ENCODE measurements at places on chromosomes 5 and 9. TPM values are rescaled to one million over a fixed set of nuclear protein-coding genes. Genes with fewer than 3 reads are reported as not detected.

Gene HSD17B3
- total RNA-seq: not detected

Gene FRMPD1
- not detected for total RNA-seq

GRCh38 chr5:56154732-56155484 is 78.2 kb downstream of the ANKRD55 start:
- H3K4me3 ChIP-seq: no peak overlapping the region
- H3K36me3 ChIP-seq: no peaks in the 10 kb centered on the region
- H3K27me3 ChIP-seq: no peaks in the 10 kb centered on the region
- H3K27ac ChIP-seq: no peak overlapping the region
- DNase-seq: no peak

DNA sequence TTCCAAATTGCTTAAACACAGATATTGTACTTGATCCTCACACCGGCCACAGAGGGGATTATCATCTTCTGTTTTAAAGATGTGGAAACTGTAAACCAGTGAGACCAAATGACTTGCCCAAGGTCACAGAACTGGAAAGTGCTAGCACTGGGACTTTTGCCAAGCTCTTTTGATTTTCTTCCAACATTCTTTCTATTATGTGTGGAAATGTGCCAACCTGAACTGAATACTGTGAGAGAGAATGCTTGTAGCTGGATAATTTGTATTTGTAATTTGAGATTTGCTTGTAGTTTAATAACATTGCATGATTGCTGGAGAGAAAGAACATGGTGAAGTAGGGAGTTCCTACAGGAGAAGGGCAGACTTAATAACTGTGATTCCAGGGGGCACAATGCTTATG is 977.9 kb upstream of the NUDT12 start:
- H3K4me1 ChIP-seq: peaks cover 17% of the 10 kb centered on the region
- H3K36me3 ChIP-seq: no peaks in the 10 kb centered on the region
- H3K27ac ChIP-seq: peak overlapping the region; percentile 67

DNA sequence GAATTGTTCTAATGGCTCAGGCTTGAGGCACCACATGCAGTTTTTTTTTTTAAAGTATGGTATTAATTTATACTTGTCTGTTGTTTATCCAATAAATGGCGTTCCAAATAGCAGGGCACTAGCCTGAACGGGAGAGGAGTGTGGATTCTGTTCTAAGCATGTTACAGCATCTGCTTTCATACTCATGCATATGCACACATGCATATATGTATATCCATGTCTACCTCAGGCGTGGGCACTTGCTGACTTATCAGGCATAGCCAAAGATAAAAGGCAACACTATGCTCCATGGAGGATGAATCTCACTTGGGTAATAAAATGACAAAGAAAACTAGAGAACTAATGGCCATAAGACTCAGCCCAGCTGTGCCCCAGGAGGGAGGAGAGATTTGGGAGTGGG is 393.8 kb downstream of the GADD45G start:
- no peak overlapping the region for H3K4me3 ChIP-seq
- no peaks in the 10 kb centered on the region for H3K27me3 ChIP-seq
- DNase-seq: no peak
- no peaks in the 10 kb centered on the region for H3K36me3 ChIP-seq
- peaks cover 46% of the 10 kb centered on the region for H3K4me1 ChIP-seq
- no peak overlapping the region for H3K27ac ChIP-seq

- no peaks in the 10 kb centered on the region for H3K27me3 ChIP-seq
- peaks cover 40% of the 10 kb centered on the region for H3K4me1 ChIP-seq
- H3K36me3 ChIP-seq: no peaks in the 10 kb centered on the region
- DNase-seq: no peak
- H3K4me3 ChIP-seq: peak overlapping the region; percentile 6
- H3K27ac ChIP-seq: peak overlapping the region; percentile 92
Observed at GRCh38 chr9:618478-618877, 223.0 kb upstream of the DMRT1 start.

Gene PAEP
- total RNA-seq: not detected

GRCh38 chr5:109706095-109706494 is 16.4 kb downstream of the MAN2A1 start:
- peaks cover 41% of the 10 kb centered on the region for H3K4me1 ChIP-seq
- H3K4me3 ChIP-seq: no peak overlapping the region
- no peaks in the 10 kb centered on the region for H3K27me3 ChIP-seq
- no peak for DNase-seq
- peaks cover 2% of the 10 kb centered on the region for H3K36me3 ChIP-seq

Gene ZNF366
- not detected for total RNA-seq

GRCh38 chr5:126718236-126718868 is 58.6 kb upstream of the LMNB1 start:
- H3K36me3 ChIP-seq: no peaks in the 10 kb centered on the region
- H3K27ac ChIP-seq: no peak overlapping the region
- DNase-seq: no peak
- peaks cover 12% of the 10 kb centered on the region for H3K4me1 ChIP-seq

Gene HSPB3
- 0.37 TPM for total RNA-seq

DNA sequence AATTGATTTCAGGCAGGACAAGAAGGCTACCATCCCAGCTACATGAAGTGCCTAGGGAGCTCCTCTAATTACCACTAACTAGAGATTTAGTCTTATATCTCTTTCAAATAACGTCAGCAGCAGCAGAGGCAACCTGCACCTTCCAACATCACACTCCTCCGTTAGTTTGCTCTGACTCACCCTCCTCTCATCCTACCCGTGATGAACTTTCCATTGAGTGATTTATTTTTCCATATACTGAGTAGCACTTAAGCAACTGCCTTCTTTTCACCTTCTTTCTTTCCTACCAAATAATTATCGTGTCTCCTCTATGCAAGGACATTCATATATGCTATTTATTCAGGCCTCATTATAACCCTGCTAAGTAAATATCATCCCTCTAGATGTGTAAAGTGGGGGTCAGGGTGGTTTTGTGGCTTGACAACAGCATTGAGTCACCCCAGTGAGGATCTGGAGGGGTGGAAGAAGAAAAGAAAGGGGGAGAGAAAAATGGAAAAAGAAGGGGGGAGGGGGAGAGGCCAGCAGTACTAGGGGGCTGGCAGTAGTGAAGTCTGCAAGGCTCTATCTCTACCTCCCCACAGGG is 64.6 kb upstream of the CAST start:
- peaks cover 2% of the 10 kb centered on the region for H3K4me1 ChIP-seq
- no peak overlapping the region for H3K27ac ChIP-seq
- H3K36me3 ChIP-seq: no peaks in the 10 kb centered on the region
- DNase-seq: no peak
- H3K4me3 ChIP-seq: no peak overlapping the region
- H3K27me3 ChIP-seq: peaks cover 7% of the 10 kb centered on the region

- H3K4me1 ChIP-seq: peaks cover 6% of the 10 kb centered on the region
- H3K27ac ChIP-seq: no peak overlapping the region
- no peaks in the 10 kb centered on the region for H3K36me3 ChIP-seq
- no peaks in the 10 kb centered on the region for H3K27me3 ChIP-seq
- DNase-seq: no peak
- no peak overlapping the region for H3K4me3 ChIP-seq
Observed at GRCh38 chr5:60649288-60649917, 50.6 kb downstream of the DEPDC1B start.

DNA sequence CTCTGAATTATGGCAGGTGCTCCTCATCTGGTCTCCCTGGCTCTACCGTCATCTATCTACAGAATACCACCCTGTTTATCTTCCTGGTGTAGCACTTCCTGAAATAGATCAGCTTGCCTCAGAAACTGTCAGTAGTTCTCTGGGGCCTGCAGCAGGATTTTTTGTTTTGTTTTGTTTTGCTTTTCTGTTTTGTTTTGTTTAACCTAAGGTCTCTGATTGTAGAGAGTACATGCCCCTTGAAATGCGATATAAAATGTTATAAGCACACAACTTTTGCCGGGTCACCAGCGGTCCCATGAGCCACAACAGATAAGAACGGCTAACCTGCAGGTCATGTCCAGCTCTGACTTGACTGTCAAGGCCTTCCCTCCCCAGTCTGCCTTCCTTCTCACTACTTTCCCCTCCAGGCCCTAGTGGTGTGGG is 26.6 kb upstream of the CREBRF start:
- H3K4me1 ChIP-seq: peaks cover 3% of the 10 kb centered on the region
- H3K27me3 ChIP-seq: no peaks in the 10 kb centered on the region
- H3K27ac ChIP-seq: no peak overlapping the region
- no peak for DNase-seq

Gene ACTBL2
- 0.10 TPM for total RNA-seq

Gene NCBP1
- total RNA-seq: 32.7 TPM

Gene GDNF
- 0.69 TPM for total RNA-seq

Gene LHX3
- total RNA-seq: not detected

DNA sequence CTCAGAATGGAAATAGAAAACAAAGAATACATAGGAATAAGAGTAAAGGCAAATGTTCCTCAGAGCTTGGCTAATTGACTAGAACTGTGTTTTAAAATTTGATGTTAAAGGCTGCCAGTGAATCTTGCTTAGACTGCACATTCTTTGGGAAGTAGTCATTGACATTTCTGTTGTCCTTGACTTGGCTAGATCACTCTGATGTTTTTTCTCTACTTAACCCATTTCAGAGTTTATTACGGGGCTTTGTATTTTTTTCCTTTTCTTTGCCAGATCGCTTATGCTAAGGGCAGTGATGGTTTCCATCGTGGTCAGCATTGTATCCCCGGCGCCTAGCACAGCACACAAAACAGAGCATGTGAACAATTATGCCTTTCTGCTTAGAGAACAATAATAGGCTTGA is 1126.7 kb upstream of the CDH9 start:
- no peak overlapping the region for H3K4me3 ChIP-seq
- H3K27ac ChIP-seq: no peak overlapping the region
- H3K36me3 ChIP-seq: no peaks in the 10 kb centered on the region
- H3K4me1 ChIP-seq: peaks cover 3% of the 10 kb centered on the region
- H3K27me3 ChIP-seq: no peaks in the 10 kb centered on the region

DNA sequence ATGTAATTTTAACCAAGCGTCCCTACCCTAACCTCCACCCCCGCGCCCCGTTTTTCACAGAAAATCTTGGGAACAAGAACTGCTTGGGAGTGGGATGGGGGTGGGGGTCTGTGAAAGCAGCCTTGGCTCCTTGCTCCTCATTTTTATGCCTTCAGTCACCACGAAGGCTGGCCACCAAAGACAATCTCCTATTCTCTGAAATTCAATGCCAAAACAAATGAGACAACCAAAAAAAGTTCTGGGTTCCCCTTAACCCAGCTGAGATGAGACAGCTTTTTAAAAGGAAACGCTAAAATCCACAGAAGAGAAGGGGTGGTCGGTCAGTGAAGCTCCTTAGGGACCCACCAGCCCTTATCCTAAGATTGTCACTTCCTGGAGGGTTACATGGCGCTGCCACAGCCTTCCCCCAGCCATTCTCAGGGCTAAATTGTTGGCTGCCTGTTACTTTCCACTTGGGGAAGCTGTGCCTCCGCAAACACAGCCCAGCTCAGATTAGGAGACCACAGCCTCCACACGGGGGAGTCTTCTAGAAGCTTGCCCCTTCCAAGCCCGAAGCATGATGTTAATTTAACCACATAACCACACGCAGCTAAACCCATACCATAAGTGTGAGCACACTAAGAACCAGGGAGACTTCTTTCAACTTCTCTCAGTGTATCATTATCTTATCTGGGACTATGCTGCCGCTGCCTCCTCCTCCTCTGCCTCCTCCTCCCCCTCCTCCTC is 136.3 kb downstream of the FOXD1 start:
- peak overlapping the region; percentile 97 for H3K27ac ChIP-seq
- H3K4me1 ChIP-seq: peaks cover 53% of the 10 kb centered on the region
- no peaks in the 10 kb centered on the region for H3K36me3 ChIP-seq
- no peaks in the 10 kb centered on the region for H3K27me3 ChIP-seq

Gene BTNL8
- not detected for total RNA-seq

DNA sequence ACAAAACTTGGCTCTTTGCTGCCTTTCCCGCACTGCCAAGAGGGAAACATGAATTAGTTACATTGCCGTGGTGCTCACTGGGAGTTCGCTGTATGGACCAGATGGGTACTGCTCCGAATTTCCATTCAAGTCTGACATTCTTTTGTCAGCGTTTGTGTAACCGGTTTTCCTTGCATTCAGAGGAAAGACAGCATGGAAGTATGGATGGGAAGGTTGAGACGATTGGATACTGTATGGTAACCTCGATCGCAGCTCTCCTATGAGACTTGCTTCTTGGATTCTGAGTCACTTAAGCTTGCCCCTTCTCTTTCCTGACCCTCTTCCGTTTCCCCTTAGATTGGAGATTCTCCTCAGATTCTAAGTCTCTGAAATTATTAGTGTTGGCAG is 625 bp upstream of the UBLCP1 start:
- H3K4me1 ChIP-seq: peaks cover 19% of the 10 kb centered on the region
- no peak for DNase-seq
- no peaks in the 10 kb centered on the region for H3K36me3 ChIP-seq
- peaks cover 8% of the 10 kb centered on the region for H3K27me3 ChIP-seq

DNA sequence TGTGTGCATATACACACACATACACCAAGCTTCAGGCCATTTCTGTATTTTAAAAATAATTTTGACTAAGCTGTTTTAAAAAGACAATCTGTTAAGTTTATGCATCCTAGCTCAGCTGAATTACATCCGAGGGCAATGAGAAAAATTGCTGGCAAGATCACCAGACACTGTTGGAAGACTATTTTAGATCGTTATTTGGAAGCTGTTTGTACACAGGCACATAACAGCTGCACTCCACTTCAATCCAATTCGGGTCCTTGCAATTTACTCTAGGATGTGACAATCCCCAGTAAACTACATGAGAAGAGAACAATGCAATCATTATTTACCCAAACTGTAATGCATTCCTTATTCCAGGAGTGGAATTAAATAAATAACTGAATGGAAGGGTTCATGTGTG is 79.3 kb upstream of the RASA1 start:
- H3K27ac ChIP-seq: no peak overlapping the region
- peaks cover 5% of the 10 kb centered on the region for H3K27me3 ChIP-seq
- no peak overlapping the region for H3K4me3 ChIP-seq
- H3K4me1 ChIP-seq: no peaks in the 10 kb centered on the region

GRCh38 chr9:77807846-77808750 is 160.0 kb upstream of the GNA14 start:
- peaks cover 16% of the 10 kb centered on the region for H3K4me1 ChIP-seq
- no peak overlapping the region for H3K4me3 ChIP-seq
- no peak for DNase-seq
- H3K27ac ChIP-seq: peak overlapping the region; percentile 25
- peaks cover 7% of the 10 kb centered on the region for H3K36me3 ChIP-seq
- no peaks in the 10 kb centered on the region for H3K27me3 ChIP-seq

Gene FBP1
- not detected for total RNA-seq

GRCh38 chr9:123316053-123316718 is 39.8 kb upstream of the CRB2 start:
- no peaks in the 10 kb centered on the region for H3K27me3 ChIP-seq
- no peak overlapping the region for H3K27ac ChIP-seq
- H3K36me3 ChIP-seq: no peaks in the 10 kb centered on the region
- peaks cover 5% of the 10 kb centered on the region for H3K4me1 ChIP-seq
- no peak overlapping the region for H3K4me3 ChIP-seq
- no peak for DNase-seq
